ENCODE measurements at places on chromosomes 4 and X. TPM values are rescaled to one million over a fixed set of nuclear protein-coding genes. Genes with fewer than 3 reads are reported as not detected.

The FAM47A gene
- not detected for total RNA-seq

DNA sequence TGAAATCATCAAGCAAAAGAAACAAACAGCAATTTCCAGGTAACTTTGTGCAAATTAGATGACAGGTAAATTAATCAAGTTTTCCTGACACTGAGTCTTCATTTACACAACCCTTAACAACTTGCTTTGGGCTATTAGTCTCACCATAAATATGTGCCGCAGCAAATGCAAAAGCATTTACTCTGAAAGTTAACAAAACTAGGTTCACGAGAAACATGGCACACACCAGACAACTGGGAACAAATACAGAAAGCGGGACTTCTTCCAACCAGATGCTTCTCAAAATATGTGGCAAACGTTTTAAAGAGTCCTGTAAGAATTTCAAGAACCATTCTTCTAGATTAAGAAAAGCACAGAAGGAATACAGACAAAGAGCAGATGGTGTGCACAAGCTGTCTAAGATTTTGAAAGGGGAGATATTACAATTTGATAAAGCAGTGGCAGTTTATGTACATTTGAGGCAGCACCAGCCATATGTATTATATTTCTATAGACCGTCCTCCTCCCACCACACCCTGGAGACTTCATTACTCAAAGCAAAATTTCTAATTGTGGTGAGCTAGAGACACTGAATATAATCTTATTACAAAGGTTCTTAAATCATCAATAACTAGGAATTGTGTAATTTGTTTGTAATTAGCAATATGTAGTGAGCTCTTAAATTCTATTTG, 192.5 kb upstream of the ADAMTS3 start:
- DNase-seq, result no peak

DNA sequence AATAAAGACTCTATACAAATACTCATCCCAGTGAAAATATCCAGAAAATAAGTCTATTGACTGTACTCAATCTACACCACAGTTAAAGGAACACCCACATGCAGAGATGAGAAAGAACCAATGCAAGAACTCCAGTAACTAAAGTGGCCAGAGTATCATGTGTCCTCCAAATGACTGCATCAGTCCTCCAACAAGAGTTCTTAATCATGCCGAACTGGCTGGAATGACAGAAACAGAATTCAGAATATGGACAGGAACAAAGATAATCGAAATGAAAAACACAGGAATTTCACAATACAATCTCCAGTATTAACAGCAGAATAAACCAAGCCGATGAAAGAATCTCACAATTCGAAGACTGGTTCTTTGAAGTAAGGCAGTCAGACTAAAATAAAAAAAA, 210.3 kb downstream of the TBCK start:
- no peak for DNase-seq

DNA sequence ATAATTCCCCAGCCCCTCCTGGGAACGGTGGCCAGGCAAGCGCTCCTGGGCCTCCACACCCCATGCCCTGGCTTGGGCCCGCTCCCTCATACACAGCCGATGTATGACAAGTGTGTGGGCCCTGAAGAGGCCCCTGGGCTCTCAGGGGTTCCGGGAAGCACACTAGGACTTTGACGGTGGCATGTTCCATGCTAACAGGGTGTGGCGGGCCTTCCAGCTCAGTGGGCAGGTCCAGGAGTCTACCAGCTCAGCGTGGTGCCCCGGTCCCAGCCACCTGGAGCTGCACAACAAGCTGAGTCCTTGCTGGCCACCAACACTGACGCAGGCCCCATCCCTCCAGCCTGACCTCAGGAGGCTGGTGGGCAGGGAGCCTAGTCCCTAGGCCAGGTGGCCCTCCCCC, 24.4 kb upstream of the HMX1 start:
- no peak for DNase-seq

The HTRA3 gene
- total RNA-seq, result 1.6 TPM

DNA sequence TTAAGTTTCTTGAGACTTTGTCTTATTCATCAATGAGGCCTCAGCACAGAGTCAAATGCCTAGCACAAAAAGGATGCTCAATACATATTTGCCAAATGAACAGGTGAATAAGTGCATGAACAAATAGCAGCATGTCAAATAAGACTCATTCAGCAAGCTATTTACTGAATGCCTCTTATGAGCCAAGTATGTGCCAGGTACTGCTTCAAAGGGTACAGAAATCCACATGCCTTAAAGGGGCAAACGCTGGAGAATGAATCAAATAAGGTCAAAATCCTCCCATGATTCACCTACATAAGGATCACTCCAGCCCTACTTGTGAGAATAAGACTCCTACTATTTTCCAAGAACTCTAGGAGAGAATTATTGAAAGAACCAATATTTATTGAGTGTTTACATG, 260.2 kb upstream of the CPEB2 start:
- DNase-seq, result no peak

DNA sequence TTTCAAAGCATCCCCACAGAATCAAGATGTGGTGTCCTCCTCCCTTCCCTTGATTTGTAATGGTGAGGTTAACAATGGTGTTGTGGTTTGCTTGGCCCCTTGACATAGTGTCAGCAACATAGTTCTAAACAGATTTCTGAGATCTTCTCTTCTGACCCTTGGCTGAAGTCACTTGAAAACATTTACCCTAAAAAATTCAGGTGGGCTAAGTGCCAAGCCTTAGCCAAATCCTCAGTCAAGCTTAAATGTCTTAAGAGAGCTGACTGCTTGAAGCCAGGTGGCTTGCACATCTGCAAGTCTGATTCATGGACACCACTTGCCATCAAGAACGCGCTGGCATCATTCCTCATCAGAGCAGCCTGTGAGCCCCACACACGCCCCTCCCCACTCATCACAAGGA, 173.2 kb downstream of the MGST2 start:
- no peak for DNase-seq

DNA sequence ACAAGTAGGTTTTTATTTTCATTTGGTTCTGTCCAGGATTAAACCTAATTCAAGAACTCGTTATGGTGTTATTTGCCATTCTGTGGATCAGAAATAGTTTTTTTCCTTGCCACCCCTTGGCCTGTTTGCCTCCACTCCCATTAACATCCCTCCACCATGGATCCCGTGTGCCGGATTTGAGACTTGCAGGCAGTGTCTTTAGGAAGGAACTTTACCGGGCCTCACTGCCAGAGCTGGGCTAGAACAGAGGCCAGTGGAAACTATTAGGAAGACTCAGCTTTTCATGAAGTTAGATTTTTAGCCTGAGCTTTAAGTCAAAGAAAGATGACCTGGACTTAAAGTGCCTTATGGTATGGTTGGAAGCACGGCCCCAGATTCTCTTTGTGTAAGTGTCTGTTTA, 2.4 kb downstream of the KLHL2 start:
- no peak for DNase-seq

All from left lobe of liver (tissue), 2 donors.